ENCODE measurements at places on chromosomes 5 and 9.

DNA sequence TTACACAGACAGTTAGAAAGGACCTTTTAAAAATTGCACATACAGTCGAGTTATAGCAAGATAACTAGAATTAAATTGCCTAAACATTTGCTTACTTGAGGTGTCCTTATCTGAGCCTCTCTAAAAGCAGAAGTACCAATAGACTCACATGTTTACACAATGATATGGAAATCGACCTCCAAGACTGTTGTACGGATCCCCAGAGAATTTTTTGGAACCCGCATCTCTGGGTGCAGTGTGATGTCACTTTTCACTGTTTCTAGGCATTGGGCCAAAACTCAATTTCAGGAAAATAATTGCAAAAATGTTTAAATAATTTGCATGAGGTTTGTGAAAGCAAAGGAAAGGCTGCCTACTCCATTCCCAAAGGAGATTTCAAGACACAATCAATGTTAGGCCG lies 63.1 kb upstream of the ATG10 start:
- DNase-seq: no peak

DNA sequence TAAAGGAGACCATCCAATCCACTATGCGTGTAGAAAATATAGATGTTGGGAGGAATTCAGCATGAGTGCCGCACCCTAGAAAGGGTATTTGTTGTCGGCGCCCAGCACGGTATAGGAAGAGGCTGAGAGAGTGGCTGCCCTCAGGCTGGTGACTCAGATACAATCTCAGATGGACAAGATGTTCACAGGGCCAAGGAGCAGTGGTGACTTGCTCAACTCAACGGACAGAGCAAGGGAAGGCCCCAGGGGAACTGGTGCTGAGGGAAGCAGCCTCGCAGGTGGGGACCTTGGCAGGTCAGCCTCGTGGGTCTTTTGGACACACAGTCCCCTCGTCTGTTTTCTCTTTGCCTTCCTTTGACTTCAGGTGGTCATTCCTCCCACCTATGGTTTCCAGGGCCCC lies 28.0 kb upstream of the IRX2 start:
- DNase-seq: no peak

GRCh38 chr5:157961176-157961575 lies 102.2 kb upstream of the CLINT1 start:
- DNase-seq: no peak

DNA sequence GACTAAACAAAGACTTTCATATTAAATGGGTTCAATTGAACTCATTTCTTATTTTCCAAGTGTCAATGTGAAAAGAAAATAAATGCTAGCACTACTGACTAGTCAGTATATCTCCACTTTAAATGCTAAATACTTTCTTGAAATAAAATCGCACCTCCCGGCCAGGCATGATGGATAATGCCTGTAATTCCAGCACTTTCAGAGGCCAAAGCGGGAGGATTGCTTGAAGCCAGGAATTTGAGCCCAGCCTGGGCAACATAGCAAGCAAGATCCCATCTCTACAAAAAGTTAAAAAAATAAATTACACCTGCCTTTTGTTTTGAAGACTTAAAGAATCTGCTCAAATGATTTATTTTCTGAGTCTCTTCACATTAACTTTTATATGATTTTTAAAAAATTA lies 34.7 kb downstream of the WDR36 start:
- no peak for DNase-seq

All from activated CD4-positive, alpha-beta T cell treated with anti-CD3 and anti-CD28 coated beads for 48 hours (primary cell).